ENCODE measurements at places on chromosomes 13 and 19. TPM values are rescaled to one million over a fixed set of nuclear protein-coding genes. Genes with fewer than 3 reads are reported as not detected.

The RDH8 gene
- total RNA-seq = not detected

The PALM3 gene
- 0.64 TPM for total RNA-seq

The ZNF304 gene
- total RNA-seq = 8.0 TPM

The TTYH1 gene
- total RNA-seq = not detected

The KLK7 gene
- total RNA-seq = not detected

The TSHZ3 gene
- total RNA-seq = 0.64 TPM

DNA sequence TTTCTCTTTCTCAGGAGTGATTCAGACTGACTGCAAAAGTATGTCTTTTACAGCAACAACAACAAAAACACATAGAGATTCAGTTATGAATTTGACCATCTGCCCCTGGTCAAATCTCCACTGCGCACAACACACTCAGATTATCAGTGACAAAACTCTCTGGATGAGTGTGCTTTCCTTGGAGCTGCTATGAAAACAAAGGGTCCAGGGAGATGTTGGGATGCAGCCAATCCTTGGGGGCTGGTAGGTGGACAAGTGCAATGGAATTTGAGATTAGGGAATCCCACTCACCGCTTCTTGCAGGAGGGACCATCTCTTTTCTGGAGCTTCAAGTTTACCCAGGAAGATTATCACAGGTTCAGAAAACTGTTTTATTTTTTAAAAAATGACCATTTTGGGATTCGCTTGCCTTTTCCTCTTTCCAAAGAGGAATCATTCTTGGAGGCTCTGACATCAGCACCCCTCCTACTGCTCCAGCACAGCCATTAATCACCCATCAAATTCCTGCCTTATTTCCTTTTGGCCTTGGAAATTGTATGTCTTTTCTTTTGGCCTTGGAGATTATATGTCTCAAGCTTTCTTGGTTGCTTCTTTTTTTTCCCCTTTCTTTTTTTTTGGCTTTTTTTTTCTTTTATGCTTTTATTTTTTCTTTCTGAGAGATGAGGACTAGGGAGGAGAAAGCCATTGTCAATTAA lies 311.8 kb downstream of the TSHZ3 start:
- DNase-seq = no peak

DNA sequence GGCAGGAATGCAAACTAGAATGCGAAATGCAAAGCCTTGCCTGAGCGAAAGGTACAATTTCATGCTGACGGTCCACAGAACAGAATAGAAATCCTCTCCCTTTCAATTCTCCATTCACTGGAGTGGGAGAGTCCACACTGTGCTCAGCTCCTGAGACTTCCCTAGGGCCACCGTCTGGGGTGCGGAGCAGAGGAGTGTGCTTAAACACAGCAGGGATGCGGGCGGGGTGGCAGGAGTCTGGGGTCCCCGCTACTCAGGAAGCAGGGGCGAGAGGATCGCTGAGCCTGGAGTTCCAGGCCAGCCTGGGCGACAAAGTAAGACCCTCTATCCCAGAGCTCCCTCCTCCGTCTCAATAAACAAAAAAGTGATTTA lies 552 bp upstream of the ZNF816 start:
- no peak for DNase-seq

DNA sequence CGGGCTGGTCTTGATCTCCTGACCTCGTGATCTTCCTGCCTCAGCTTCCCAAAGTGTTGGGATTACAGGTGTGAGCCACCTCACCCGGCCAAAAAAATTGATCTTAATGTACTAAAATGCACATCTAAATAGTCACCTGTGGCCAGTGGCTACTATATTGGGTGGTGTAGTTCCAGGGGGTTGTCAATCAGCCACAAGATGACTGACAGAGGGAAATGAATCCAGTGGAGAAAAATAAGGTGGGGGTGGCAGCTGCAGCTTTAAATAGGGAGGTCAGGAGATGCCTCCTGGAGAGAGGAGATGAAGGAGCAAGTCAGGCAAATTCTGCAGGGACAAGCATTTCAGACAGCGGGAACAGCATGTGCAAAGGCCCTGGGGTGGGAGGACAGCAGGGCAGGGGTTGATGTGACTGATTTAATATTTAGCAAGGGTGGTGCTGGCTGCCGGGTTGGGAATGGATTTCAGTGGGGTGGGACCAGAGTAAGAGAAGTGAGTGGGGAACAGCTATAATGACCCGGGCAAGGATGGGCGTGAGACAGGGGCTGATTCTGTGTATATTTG lies 18.0 kb downstream of the TIMM13 start:
- DNase-seq = no peak

DNA sequence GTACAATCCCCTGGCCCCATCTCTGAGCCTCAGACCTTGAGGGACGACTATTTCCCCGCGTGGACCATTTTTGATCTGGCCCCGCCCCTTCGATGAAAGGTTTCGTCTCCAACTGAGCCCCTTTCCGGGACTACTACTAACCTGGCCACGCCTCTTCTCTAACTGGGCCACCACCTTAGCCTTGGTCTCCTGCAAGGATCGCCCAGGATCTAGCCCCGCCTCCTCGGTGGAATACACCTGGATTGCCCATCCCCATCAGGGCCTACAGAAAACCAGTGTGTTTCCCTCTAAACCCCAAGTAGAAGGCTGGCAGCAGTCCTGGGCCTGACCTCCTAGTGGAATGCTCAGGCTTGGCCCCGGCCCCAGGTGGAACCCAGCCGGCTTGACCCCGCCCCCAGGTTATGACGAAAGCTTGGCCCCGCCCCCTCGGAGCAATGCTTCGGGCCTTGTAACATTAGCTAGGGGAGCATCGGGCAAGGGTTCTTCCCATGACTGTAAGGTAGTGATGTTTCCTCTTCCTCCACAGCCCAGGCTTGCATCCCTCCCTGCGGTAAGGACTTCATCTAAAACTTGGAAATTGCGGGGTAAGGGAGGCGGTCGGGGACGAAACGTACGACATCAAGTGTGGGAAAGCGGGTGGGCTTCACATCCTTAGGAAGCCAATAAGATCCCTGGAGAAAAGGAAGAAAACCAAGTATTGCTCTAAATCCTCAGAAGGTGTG lies 9.1 kb downstream of the SPACA6 start:
- DNase-seq = no peak

DNA sequence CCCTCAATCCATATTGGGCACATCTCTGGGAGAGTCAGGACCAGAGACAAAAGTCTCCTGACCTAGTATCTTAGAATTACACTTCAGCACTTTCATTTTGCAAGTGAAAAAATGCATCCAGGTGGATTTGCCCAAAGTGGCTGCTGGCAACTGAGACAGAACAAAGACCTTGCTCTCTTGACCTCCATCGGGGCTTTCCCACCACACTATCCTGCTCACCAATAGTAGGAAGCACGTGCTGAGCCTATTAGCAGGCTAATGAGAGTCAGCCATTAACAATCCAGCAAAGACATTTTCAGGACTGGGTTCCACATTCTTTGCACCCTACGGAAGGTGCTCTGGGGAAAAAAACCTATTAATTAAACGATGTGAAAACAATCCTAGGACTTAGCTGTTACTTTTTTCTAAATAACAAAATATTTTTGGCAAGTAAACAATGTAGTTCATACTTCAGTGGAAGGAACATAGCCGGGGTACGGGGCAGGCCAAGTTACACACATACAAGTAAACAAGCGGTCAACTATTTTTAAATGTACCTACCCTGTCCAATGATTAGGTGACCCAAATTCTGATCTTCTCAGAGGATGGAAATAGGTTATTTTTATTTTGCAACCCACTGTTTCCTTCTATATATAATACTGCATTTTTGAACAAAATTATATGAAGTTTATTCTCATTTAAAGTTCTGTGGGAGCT lies 78.6 kb downstream of the CDADC1 start:
- DNase-seq = no peak

- peak; percentile 25 for DNase-seq
These were observed 1447.5 kb downstream of the EFNB2 start for GRCh38 chr13:105087945-105088344.

- no peak for DNase-seq
These were observed 23.1 kb upstream of the INTS6 start for GRCh38 chr13:51475727-51476501.

- DNase-seq = no peak
These were observed 248.2 kb downstream of the PCDH9 start for GRCh38 chr13:66981912-66982311.

GRCh38 chr13:32586080-32586900 lies at the start of gene PDS5B:
TSS of gene PDS5B (plus strand) at chr13:32586452. CDS start at chr13:32648773, 62,321 bp downstream.
- peak; percentile 87 for DNase-seq

DNA sequence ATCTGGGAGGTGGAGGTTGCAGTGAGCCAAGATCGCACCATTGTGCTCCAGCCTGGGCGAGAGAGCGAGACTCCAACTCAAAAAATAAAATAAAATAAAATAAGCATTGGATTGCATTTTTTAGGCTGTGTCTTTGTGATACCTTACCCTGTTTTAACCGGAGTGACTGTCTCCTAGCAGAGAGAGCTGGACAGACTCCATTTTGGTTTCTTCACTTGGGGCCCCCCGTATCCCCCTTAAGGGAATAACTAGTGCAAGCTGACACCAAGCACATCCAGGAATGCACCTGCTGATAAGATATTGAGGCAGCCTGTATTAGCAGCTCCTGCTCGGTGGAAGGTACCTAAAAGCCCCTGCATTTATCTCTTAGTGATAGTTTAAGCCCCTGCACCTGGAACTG lies 20.8 kb upstream of the GPR32 start:
- DNase-seq = no peak

- DNase-seq = peak; percentile 20
These were observed 46.5 kb downstream of the DNM2 start for GRCh38 chr19:10764340-10764894.

GRCh38 chr13:85099245-85099644 lies 700.0 kb downstream of the SLITRK6 start:
- DNase-seq = no peak

DNA sequence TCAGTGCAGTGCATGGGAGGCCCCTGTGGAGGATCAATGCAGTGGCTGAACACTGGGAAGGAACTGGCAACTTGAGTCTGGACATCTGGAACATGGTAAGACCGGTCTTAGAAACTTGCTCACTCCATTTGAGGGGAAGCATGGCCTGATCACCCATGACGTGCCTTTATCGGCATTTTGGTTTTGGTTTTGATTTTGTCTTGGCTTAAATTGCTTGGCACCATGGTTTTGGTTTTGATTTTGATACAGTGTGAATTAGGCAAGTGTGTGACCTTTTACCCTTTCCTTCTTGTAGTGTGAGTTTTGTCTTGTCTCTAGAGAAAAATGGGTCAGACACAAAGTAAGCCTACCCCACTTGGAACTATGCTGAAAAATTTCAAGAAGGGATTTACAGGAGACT lies 77.3 kb downstream of the ZNF486 start:
- peak; percentile 1 for DNase-seq

GRCh38 chr19:47863514-47863936 lies 4.5 kb downstream of the TPRX2 start:
- peak; percentile 75 for DNase-seq

DNA sequence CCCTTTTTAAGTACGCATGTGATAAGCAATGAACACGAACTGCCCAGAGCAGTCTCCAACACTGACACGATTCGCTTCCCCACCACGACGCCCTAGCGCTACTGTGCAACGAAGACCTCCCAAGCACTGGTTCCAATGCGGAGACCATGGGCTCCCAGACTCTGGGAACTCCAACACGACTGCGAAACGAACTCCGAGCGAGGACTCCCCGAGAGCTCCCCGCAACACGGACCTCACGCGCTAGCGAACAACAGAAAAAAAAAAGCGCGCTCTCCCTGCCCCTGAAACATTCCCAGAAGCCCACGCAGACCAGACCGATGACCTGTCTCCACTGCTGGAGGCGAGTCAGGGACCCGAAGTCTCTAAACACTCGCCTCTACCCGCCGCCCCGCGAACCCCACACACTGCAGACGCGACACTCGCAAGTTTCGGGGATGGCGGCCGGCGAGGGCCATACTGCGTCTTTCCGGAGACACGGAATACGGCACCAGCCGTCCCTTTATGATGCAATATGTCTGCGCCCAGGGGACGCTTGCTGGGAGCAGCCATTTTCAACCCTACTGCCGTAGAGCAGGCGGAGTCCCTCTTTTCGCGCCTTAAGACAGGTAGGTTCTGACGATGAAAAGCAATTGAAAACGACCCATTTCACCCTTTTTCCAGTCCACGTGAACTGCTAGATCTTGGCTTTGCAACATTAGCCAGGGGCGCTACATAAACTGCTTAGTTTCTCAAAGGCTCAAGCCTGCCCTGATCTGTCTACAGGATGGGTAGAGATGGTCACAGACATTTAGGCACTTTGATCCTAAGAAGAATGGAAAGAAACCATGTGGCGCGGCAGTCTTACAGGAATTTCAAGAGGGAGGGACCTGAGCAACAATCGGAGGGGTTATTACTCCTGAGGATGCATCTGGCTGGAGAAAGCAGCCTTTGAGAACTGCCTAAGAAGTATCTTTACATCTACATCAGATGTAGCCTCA lies at the start of gene ZNF577:
ZNF577 (minus strand) TSS at position 430 of the 977 bp plus-strand sequence. CDS start 7,569 bp downstream, outside the sequence.
- peak; percentile 81 for DNase-seq

- no peak for DNase-seq
These were observed 1.1 kb downstream of the COMP start for GRCh38 chr19:18789883-18790565.

DNA sequence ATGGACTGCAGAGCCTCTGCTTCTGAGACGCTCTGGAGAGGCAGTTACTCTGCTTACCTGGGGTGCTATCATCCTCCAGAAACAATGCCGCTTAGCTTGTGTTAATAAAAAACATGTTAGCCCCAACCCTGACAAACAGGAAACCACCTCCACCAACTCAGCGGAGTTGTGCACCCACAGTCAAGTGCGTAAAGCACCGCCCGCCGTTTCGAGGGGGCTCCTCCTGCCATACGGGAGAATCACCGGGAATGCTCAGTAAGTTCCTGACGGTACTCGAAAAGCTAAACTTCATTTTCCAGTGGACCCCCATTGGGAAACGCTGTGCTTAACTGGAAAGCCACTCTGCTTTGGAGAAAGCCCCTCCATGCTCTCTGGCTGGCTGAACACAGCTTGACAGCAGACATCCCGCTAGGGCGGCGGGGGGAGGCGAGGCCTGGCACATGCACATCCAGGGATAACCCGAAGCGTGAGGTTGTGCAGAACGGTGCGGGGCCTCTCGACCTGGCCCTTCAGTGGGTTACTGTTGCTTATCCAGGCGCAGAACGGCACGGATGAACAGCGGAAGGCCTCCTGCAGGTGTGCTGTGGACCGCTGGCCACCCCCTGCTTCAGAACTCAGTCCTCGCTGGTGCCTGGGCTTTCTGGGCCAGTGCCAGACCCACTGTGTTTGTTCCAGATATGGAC lies 17.1 kb downstream of the GAS6 start:
- DNase-seq = no peak

GRCh38 chr19:30070198-30070967 lies 128.3 kb downstream of the URI1 start:
- DNase-seq = no peak

DNA sequence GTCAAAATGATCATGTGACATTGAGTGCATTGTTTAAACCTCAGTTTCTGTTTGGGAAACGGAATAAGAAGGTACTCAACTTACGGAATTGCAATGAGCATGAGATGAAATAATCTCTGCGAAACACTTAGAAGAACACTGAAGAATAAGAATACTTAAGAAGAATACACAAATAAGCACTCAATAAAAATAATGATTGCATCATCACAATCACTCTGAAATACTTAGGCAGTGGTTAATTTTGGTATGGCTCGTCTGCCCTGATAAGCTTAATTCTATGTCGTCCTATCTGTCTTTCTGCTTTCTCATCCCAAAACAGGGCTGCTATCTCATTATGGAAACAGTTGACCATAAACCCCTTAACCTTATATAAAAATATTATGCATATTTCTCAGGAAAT lies 823.6 kb downstream of the DIAPH3 start:
- no peak for DNase-seq
